ENCODE measurements at places on chromosomes 12 and 14.
A peak's percentile ranks its signal among the peaks of the same experiment; 100 is the strongest.

DNA sequence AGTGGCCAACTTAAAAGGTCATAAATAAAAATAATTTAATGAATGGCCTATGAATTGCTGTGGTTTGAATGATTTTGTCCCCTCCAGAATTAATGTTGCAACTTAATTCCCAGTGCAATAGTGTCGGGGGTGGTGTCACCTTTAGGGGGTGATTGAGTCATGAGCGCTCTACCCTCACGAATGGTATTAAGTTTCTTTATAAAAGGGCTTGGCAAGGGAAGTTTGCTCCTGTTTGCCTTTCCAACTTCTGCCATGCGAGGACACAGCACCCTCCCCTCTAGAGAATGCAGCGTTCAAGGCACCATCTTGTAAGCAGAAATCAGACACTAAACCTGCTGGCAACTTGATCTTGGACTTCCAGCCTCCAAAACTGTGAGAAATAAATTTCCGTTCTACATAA is 253.3 kb downstream of the ATXN7L3B start:
- no peak for DNase-seq

- peak; percentile 65 for DNase-seq
These were observed 6.0 kb upstream of the SLC6A12 start for GRCh38 chr12:219891-220352.

- DNase-seq: no peak
These were observed 20.8 kb downstream of the CFAP251 start for GRCh38 chr12:121939186-121939585.

DNA sequence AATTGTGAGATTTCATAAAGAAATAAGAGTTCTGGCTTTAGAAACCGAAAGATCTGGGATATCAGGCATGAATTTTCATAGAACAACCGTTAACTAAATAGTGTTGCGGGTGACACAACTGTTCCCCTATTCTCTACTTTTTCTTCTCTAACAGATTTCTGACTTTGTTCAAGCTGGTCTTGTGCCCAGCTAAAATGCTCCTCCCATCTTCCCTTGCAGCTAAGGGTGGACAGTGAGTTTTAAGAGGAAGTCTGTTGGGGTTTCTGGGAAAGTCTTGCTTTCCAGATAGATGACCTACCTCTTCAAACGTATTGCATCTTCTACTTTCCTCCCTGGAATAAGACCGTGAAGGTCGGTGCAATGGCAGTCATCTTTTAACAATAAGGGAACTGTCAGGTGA is 18.7 kb downstream of the CCDC63 start:
- no peak for DNase-seq

DNA sequence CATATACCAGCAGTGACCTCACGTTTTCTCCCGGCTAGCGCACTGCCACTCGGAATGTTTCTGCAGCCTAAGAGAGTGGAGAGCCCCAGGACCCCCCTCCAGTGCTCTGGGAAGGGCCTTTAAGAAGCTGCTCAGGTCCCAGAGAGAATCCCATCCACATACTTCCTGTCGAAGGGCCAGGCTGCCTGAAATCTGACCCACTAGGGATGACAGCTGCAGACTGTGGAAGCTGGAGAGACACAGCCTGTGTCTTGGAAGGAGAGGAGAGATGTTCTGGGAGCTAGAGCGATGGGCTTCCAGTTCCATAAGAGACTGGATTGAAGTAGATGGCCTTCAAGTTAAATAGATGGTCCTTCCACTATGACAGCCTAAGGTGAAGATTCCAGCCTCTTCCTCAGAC is 54.4 kb downstream of the IQSEC3 start:
- no peak for DNase-seq

All from NCI-H2029 (cell line).